Spinal cord (tissue), 10 donors: ENCODE measurements at places on chromosomes 7 and 10.

- DNase-seq, result no peak
Measured at GRCh38 chr7:22833957-22834356, 11.3 kb upstream of the TOMM7 start.

DNA sequence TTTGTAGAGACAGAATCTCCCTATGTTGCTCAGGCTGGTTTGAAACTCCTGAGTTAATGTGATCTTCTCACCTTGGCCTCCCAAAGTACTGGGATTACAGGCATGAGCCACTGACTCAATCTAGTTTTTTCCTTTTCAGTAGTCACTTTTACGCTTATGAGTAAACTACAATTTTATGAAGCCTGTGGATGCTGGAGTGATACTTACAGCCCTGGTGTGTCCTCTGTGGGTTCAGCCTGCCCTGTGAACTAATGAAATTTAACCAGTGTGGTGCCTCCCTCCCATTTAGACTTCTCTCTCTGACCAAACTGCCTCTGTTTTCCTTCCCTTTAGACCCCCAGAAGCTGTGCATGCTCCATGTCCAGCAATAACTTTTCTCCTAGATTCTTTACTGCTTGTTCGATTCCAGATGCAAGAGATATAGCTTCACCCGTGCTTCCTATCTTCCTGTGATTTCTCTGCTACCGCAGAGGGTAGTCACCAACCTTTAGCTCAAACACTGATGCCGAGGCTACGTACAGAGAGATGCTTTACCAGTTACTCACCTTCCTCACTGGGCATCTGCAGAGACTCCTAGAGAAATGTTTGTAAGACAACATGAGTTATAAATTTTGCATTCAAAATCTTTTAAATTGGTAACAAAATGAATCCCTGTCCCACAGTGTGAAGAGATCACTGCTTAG, 90.8 kb downstream of the KIAA1217 start:
- DNase-seq, result no peak

DNA sequence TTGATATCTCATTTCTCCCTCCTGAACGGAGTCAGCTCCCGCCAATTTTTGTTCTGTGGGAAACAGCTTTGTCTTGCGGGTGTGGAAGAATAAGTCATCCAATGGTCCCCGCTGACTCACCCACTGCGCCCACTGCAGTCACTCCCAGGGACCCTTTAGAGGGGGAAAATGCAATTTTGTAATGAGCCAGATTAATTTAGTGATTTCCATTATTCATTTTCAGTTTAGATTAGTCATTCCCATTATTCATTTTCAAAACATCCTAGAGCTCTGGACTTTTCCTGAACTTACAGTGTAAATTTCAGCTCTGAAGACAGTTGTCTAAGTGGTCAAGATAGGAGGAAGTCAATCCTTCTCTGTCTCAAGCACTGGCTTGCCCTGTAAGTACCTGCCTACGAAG, 154.9 kb upstream of the TMEM72 start:
- DNase-seq, result no peak

GRCh38 chr7:1825897-1826741, 156.0 kb downstream of the ELFN1 start:
- no peak for DNase-seq

DNA sequence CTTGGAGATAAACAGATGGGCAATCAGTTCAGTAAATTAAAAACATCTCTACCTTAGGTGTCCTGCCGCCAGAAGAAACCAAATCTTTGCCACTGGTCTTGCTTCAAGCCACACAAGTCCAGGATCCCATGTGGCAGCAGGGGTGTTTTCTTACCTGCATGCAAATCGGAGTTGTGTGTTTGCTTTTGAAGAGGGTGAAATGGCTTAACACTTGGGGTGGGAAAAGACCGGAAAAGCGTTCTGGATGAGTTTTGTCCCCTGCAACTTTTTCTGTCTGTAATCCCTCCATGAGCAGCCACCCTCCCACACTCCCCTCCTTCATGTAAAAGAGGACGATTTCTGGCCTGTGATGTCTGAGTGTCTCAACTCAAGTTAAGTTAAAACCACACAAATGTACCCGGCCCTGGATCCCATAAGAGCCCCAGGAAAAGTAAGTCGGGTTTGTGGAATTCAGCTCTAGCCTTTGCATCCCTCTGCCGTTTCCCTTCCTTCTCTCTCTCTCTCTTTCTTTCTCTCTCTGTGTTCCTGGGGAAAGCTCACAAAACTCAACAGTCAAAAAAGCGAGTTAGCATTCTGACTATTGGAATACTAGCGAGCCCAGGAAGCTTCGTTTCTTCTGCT, 178.5 kb downstream of the TCF7L2 start:
- DNase-seq, result no peak

- DNase-seq, result no peak
Measured at GRCh38 chr10:89042562-89042961, 52.0 kb downstream of the FAS start.

GRCh38 chr10:58754469-58755339, 242.0 kb downstream of the BICC1 start:
- peak; percentile 47 for DNase-seq

DNA sequence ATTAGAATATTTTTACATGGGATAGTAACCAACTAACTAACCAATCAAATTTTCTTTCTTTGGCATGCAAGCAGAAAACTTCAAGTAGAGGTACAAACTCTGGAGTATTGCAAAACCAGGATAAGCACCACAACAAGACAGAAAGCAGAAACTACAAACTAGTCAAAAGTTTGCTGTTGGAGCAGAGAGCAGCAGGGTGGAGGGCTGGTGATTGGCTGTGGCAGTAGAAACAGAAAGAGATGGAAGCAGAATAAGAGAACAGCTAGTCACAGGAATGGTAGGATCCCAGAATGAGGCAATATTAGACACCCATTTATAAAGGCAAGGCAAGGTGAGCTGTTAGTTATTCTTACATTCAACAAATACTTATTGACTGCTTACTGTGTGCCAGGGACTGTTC, 6.8 kb upstream of the MACC1 start:
- no peak for DNase-seq

- no peak for DNase-seq
Measured at GRCh38 chr7:78130446-78131215, 332.1 kb downstream of the PHTF2 start.

DNA sequence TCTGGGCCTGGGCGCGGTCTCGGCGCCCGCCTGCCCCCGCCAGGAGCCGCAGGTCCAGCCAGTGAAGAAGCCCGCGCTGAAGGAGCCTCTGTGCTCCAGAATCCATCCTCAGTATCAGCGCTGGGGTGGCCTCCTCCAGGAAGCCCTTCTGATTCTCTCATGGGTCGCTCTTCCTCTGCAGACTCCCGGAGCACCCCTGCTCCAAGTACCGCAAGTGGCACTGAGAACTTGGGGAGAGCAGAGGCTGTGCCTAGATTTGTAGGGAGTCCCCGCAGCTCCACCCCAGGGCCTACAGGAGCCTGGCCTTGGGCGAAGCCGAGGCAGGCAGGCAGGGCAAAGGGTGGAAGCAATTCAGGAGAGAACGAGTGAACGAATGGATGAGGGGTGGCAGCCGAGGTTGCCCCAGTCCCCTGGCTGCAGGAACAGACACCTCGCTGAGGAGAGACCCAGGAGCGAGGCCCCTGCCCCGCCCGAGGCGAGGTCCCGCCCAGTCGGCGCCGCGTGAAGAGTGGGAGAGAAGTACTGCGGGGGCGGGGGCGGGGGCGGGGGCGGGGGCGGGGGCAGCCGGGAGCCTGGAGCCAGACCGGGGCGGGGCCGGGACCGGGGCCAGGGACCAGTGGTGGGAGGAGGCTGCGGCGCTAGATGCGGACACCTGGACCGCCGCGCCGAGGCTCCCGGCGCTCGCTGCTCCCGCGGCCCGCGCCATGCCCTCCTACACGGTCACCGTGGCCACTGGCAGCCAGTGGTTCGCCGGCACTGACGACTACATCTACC, at the start of gene ALOX5:
TSS of gene ALOX5 (plus strand) at position 641 of the 774 bp plus-strand sequence. CDS start at position 705, 64 bp downstream.
- DNase-seq, result no peak

- peak; percentile 30 for DNase-seq
Measured at GRCh38 chr10:118234683-118235082, 107.4 kb downstream of the FAM204A start.

- DNase-seq, result no peak
Measured at GRCh38 chr10:79320820-79321493, 26.3 kb upstream of the PPIF start.

DNA sequence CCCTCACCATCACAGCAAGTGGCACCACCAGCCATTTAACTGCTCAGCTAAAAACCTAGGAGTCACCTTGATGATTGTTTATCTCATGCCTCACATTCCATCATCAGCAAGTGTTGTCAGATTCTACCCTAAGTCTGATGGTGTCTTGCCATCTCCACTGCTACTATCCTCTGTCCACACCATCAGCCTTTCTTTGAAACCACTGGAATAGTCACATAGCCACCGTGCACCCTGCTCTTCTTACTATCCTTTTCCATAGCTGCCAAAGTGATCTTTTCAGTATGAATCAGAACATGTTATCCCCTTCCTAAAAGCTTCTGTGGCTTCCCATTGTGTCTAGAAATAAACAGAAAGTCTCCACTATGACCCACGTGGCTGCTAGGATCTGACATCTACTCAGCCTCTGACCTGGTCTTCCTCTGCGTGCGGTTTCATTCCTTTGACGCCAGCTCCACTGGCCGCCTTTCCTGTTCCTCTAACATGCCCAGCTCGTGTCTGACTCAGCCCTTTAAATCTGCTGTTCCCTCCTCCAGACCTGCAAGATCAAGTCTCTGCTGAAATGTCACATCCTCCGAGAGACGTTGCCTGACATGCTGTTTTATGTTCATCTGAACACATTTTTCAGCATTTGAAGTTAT, 16.5 kb upstream of the CHN2 start:
- no peak for DNase-seq

DNA sequence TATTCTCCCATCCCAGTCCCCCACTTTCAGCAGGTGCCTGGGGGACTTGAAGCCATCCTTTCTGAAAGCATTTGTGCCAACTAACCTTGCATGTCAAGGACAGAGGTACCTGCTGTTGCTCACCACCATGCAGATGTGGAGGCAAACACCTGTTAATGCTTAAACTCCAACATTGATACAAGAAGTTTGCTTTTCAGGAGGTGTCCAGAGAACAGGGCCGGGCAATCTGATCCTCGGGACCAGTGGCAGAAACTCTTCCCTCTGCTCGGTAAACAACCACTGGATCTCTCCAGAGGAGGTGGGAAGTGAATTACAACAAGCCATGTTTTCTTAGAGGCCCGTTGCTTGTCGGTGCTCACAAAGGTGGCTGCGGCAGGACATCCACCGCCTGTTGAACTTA, 54.7 kb downstream of the FGFR2 start:
- no peak for DNase-seq

GRCh38 chr7:41298409-41298808, 404.5 kb downstream of the INHBA start:
- DNase-seq, result no peak

GRCh38 chr10:8039321-8039881, 15.1 kb upstream of the GATA3 start:
- no peak for DNase-seq

- DNase-seq, result no peak
Measured at GRCh38 chr10:89981891-89982290, 280.5 kb downstream of the KIF20B start.

- DNase-seq, result no peak
Measured at GRCh38 chr10:3427950-3428354, 255.4 kb upstream of the PITRM1 start.

GRCh38 chr10:33939410-33939809, 604.9 kb upstream of the NRP1 start:
- no peak for DNase-seq

DNA sequence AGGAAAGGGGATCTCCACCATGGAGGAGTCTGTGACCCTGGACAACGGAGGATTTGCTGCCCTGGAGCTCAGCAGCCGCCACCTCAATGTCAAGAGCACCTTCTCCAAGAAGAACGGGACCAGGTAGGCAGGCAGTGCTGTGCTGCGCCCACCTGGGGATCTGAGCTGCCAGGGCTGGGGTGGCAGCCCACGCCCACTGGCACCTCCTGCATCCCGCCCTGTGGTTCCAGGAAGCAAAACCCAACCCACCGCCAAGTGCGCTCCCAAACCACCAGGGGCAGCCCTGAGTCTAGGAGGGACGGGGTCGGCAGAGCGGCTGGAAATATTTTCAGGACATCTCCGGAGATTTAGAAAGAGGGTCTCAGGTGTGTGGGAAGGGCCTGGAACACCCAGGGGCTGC, 440.3 kb upstream of the FOXK1 start:
- no peak for DNase-seq

GRCh38 chr10:101848894-101849351, 5.3 kb upstream of the KCNIP2 start:
- no peak for DNase-seq

- DNase-seq, result no peak
Measured at GRCh38 chr7:92639213-92639896, 49.2 kb upstream of the FAM133B start.

GRCh38 chr10:123327450-123327849, 173.2 kb downstream of the BUB3 start:
- DNase-seq, result no peak

GRCh38 chr10:73439605-73440312, 6.4 kb upstream of the MSS51 start:
- DNase-seq, result no peak

GRCh38 chr10:103350517-103351260, at the start of gene PCGF6:
TSS of gene PCGF6 (minus strand) at chr10:103351140. CDS start at chr10:103351066, 74 bp downstream.
- peak; percentile 96 for DNase-seq

GRCh38 chr7:4841007-4841784, 20.6 kb downstream of the PAPOLB start:
- no peak for DNase-seq

- peak; percentile 60 for DNase-seq
Measured at GRCh38 chr10:97020452-97021400, 165.0 kb downstream of the SLIT1 start.

GRCh38 chr10:71545001-71545400, 148.3 kb downstream of the CDH23 start:
- DNase-seq, result no peak

GRCh38 chr7:104767826-104768536, 246.0 kb upstream of the KMT2E start:
- DNase-seq, result no peak

GRCh38 chr7:157409753-157410727, 73.2 kb downstream of the DNAJB6 start:
- DNase-seq, result no peak

DNA sequence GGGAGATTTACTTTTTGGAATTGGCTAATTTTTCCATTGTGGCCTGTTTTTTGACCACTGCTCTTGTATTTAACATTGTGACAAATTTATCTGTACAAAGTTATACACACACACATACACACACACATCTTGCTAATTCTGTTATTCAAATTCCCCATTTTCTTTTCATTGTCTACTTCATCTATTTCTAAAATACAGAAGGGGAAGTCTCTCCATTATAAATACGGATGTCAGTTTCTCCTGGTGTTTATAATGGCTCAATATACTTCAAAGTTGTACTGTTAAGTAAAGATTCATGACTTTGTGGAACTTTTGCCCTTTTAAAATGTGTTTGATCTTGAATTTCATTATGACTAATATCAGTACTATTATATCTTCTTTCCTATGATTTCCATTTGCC, 81.0 kb downstream of the CNOT4 start:
- no peak for DNase-seq

GRCh38 chr7:38448054-38448453, 174.6 kb upstream of the TARP start:
- DNase-seq, result no peak

- DNase-seq, result no peak
Measured at GRCh38 chr7:48099781-48100180, 10.7 kb downstream of the UPP1 start.
